ENCODE measurements at places on chromosomes 2 and 18.

- DNase-seq, result no peak
Measured at GRCh38 chr18:64149916-64150438, 1.1 kb upstream of the LINC00305 start.

DNA sequence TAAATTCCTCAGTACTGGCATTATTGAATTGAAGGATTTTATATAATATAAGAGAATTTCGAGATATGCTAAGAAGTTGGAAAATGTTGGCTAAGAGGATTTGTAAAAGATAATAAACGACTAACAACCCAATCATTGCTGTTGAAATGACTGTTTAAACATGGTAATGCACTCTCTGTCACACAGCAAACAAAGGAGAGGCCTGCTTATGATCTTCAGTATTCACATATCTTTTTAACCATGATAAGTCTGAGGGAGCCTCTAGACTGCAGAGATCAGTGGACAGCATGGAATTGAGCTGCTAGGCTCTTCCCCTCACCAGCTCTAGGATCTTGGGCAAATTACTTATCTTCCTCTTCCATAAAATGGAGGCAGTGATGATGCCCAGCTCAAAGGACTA lies 2.7 kb downstream of the KCTD18 start:
- no peak for DNase-seq

DNA sequence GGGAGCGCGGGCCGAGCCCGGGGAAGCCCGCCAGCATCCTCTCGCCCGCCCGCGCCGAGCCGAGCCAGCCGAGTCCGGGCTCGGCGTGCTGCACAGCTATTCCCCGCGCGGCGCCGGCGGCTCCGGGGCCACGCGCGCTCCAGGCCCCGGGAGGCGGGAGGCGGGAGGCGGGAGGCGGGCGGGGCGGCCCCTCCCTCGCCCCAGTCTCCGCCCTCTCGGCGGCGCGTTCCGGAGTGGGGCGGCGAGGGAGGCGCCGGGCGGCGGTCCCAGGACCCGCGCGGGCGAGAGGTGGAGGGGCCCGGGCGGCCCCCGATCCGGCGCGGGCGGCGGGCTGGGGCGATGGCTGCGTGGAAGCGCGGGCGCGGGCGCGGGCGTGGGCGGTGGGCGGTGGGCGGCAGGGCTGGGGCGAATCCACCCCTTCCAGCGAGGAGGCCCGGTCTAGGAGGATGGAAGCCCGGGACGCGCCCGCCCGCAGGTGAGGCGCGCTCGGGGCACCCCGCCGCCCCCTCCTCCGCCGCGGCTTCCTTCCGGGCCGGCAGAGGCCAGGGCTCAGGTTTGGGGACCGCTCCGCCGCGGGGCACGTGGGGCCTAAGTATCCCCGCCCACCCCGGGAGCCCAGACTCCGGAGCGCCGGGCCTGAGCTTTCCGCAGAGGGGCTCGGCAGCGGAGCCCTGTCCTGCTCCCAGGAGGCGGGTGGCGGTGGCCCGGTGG lies at the start of gene ADCY3:
TSS of gene ADCY3 (minus strand) at position 140 of the 711 bp plus-strand sequence. CDS start 1,250 bp downstream, outside the sequence.
- DNase-seq, result peak; percentile 41

DNA sequence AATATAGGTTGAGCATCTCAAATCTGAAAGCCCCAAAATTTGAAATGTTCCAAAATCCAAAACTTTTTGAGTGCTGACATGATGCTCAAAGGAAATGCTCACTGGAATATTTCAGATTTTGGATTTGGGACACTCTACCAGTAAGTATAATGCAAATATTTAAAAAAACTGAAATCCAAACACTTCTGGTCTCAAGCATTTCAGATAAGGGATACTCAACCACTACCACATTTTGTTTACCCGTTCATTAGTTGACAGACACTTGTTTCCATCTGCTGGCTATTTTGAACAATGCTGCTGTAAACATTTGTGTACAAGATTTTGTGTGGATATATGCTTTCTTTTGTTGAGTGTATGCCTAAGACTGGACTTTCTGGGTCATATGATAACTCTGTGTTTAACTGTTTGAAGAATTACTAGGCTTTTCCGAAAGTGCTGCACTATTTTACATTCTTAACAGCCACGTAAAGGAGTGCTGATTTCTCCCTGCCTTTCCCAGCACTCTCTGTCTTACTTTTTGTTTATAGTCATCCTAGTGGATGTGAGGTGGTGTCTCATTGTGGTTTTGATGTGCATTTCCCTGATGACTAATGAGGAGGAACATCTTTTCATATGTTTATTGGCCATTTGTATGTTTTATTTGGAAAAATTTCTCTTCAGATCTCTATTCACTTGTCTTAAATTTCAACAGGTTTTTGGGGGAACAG lies 19.5 kb upstream of the DCDC2C start:
- no peak for DNase-seq

- no peak for DNase-seq
Measured at GRCh38 chr2:12674644-12675328, 42.0 kb upstream of the TRIB2 start.

- no peak for DNase-seq
Measured at GRCh38 chr18:70405052-70405451, 116.2 kb downstream of the SOCS6 start.

DNA sequence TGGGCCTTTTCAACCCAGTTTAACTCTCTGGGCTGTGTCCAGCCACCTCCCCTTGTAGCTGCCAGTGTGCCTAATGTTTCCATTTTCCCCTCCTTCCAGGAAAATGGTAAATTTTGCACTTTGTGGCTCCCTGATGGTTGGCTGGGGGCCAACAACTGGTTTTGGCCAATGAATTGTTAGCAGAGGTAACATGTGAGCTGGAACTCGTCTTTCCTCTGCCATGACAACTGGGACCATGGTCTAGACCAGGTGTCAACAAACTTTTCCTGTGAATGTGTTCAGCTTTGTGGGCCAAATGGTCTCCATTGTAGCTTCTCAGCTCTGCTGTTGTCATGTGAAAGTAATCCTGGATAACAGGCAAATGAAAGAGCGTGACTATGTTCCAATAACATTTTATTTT lies 87.2 kb downstream of the DDX1 start:
- DNase-seq, result no peak

GRCh38 chr2:231325826-231326225 lies 69.7 kb upstream of the B3GNT7 start:
- no peak for DNase-seq
